ENCODE measurements at places on chromosomes 4 and X.

- DNase-seq: no peak
Observed at GRCh38 chr4:68316193-68316969, 33.5 kb downstream of the YTHDC1 start.

- DNase-seq: no peak
Observed at GRCh38 chr4:138030375-138030774, 211.8 kb downstream of the SLC7A11 start.

DNA sequence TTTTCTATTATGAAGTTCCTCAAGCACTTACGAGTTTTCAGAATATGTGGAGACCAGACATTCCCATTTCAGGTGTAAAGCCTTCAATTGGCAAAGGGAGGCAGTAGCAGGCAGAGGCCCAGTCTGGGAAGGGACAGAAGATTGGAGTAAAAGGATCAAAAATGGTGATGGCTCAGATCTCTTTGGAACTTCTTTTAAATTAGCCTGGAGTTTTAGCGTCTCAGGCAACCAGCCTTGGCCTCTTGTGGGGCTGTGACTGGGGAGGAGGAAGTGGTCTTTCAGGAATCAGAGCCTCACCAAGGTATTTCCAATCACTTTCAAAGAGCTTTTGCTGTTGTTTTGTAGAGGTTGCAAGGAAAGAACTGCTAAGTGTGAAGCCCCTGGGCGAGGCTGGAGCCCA, 239.1 kb downstream of the FRAS1 start:
- no peak for DNase-seq

- DNase-seq: no peak
Observed at GRCh38 chr4:55989766-55990165, 41.0 kb downstream of the CEP135 start.

- DNase-seq: no peak
Observed at GRCh38 chrX:18491587-18492340, 66.4 kb downstream of the CDKL5 start.

- DNase-seq: no peak
Observed at GRCh38 chrX:115177932-115178331, 11.3 kb upstream of the RBMXL3 start.

DNA sequence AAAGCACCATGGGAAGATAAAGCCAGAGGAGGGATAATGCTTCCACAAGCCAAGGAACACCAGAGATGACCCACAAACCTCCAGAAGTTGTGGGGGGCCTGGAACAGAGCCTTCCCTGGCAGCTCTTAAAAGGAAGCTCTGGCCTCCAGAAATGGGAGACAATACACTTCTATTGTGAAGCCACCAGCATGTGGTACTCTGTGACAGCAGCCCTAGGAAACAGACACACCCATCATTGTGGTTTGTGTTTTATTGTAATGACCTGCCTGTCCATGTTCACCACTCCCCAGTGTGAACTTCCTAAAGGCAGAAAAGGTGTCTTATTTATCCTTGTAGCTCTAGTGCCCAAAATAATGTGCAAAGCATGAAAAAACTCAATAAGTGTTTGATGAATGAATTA, 264.1 kb upstream of the GATB start:
- DNase-seq: no peak

DNA sequence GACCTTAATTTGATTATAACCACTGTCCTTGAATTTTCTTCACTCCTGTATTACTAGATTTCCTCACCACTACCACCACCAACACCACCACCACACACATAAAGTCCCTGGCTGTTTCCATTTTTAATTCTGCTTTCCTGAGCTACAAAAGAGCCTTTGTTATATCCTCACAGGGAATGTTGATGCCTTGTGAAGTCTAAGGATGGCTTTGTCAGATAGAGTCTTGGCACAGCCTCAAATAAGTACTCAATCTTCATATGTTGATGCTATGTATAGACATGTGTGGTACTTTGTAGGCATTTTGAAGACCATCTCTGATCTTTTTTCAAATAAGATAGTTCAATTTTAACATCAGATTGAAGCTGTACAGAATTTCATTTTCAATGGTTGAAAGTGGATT, 1016.7 kb upstream of the LCORL start:
- DNase-seq: no peak

DNA sequence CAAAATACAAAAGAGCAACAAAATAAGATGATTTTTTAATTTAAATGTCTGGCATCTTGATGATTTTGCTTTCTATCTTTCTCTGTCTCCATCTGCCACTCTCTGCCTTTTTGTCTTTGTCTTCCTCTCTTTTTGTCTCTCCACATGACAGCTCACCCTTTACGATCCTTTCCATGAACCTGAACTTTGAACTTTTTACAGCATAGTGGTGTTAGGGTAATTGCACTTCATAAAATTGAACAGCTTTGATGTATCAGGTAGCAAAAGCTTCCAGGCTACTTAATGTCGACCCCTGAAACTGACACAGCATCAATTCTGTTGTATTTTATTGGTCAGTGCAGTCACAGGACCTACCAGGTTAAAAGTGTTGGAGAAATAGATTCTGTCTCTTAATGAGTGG, 1517.0 kb downstream of the ADGRL3 start:
- DNase-seq: no peak

GRCh38 chr4:137722910-137723309, 190.6 kb upstream of the PCDH18 start:
- DNase-seq: no peak

DNA sequence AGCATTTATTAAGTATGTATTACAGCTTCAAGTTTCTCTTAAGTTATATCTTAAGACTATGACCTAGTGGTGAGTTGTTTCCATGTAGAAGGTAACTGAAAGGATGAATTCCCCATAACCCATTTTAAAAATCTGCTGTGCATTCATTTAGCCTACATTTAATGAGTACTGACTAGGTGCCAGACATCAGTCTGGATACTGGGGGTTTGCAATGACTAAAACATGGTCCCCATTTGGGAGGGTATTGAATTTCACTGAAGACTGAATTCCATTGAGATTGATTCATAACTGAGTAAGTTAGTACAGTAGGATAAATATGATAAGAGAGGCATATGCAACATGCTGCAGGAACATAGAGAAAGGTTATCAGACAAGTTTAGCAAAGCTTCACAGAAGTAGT, 241.5 kb downstream of the FRAS1 start:
- DNase-seq: no peak

GRCh38 chrX:29145316-29145715, 558.1 kb downstream of the IL1RAPL1 start:
- DNase-seq: no peak

GRCh38 chr4:83208371-83209365, 75.9 kb downstream of the COQ2 start:
- no peak for DNase-seq

- no peak for DNase-seq
Observed at GRCh38 chr4:113674251-113674650, 87.3 kb downstream of the CAMK2D start.

DNA sequence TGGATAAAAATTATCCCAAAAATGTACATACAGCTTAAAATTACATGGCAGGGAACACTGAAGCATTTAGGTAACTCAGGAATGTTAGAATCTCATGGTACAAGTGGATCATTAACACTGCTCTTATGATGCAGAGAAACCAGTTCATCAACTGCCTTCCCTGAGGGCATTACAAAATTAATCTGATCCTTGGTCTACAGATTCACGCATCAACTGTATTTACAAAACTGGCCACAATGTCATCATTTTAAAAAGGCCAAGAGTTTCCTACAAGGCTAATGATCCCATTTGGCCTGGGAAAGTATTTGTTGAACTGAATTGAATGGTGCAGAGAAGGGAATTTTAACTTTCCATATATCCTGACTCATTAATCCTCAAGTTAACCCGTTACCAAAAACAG, 84.6 kb downstream of the TSPAN5 start:
- DNase-seq: no peak

- DNase-seq: no peak
Observed at GRCh38 chrX:68660746-68661145, 13.3 kb downstream of the STARD8 start.

- DNase-seq: no peak
Observed at GRCh38 chrX:40260146-40260747, 162.5 kb upstream of the BCOR start.

DNA sequence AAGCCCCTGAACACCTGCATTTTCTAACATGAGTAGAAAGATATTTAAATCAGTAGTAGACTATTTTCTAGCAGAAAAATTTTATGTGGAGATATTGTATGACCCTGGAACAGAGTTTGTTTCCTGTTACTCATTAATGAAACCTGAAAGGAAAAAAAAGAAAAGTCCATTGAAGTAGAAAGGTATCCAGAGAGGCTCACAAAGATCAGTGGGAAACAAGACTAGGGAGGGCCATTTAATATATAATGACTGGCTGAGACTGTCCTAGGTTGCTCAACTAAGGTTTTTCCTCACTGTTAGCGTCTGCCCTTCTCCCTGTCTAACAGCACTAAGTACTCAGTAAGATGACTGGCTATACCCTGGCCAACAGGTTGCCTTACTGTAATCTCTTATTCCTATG, 788.6 kb downstream of the GLUD2 start:
- DNase-seq: no peak

- no peak for DNase-seq
Observed at GRCh38 chr4:106583108-106583507, 214.5 kb upstream of the GIMD1 start.

DNA sequence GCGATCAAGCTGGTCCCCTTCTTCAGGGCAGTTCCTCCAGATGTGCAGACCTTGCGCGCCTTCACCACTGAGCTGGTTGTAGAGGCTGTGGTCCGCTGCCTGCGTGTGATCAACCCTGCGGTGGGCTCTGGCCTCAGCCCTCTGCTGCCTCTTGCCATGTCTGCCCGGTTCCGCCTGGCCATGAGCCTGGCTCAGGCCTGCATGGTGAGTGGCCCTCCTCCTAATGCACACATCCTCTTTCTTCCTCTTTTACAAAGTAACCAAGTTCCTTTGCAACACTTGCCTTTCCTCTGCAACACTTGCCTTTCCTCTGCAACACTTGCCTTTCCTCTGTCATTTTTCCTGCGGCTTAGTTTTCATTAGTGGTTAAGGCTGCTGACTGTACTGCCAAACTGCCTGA, 1.8 kb downstream of the CCDC22 start:
- DNase-seq: no peak

GRCh38 chrX:98481636-98482035, 1597.9 kb downstream of the RPA4 start:
- DNase-seq: no peak

DNA sequence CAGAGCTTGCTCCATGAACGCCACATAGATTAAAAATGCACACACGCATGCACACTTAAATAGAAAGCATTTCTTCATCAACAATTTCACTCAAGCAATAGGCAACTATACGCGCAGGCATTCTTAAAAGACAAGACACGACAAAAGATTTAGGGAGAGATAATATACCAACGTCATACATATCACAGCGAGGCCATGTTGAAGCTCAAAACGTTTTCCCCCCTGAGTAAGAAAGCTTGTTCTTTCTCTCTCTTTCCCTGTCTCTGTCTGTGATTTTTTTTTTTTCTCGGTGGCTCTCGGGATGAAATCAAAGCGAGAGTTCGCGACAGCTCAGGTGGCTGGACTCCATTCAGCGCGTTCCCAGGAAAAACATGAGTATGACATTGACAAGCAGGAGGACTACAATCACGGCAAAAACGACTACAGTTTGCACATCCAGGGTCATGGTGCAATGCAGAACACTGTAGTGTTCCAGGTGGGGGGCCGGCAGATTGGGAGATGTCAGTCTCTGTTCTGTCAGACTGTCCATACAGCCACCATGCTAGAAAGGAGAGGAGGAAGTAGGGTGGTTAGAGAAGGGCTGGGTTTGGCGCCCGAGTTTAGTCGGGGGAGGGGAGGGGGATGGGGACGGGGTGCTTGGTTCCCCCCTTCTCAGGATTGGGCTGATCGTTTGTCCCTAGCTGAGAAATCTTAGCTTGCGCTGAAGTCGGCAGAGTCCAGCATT, 30.7 kb downstream of the ARHGEF9 start:
- peak; percentile 2 for DNase-seq

GRCh38 chr4:6115342-6115741, 85.0 kb downstream of the JAKMIP1 start:
- no peak for DNase-seq

DNA sequence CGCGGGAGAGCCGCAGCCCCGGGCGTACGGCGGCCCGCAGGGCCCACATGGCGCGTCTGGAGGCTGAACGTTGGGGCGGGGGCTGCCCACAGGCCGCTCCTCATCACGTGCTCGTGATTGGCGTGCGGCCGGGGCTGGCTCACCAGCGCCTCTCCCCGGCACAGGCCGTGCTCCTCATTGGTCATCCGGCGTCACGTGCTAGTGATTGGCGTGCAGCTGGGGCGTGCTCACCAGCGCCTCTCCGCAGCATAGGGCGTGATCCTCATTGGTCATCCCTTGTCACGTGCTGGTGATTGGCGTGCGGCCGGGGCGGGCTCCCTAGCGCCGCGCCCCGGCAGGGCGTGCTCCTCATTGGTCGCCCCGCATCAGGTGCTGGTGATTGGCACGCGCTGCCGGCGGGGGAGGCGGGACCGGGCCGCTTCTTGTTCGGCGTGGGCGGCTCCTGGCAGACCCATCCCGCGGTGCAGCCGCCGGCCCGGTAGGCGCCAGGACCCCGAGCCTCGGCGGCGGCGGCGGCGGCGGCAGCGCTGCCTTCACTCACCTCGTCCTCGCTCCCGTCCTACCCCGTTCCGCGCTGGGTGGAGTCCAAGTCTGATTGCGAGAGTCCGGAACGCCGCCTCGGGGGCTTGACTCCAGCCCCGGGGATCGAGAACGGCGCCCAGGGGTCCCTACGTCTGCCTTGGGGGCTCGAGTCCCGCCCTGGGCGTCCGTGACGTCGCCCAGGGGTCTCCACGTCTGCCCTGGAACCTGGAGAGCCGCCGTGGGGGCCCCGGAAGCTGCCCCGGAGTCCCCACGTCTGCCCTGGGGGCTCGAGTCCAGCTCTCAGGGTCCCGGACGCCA, at the start of gene GTPBP6:
Gene GTPBP6, minus strand, starts transcription at position 58 of the 840 bp plus-strand sequence. Its CDS starts 9 bp downstream, at position 49.
- DNase-seq: no peak

Measured in NCI-H2227 treated with DMSO at 0.1 percent for 48 hours (cell line).